Left lobe of liver (tissue), 2 donors: ENCODE measurements at places on chromosomes 2 and 18. TPM values are rescaled to one million over a fixed set of nuclear protein-coding genes. Genes with fewer than 3 reads are reported as not detected.
A peak's percentile ranks its signal among the peaks of the same experiment; 100 is the strongest.

DNA sequence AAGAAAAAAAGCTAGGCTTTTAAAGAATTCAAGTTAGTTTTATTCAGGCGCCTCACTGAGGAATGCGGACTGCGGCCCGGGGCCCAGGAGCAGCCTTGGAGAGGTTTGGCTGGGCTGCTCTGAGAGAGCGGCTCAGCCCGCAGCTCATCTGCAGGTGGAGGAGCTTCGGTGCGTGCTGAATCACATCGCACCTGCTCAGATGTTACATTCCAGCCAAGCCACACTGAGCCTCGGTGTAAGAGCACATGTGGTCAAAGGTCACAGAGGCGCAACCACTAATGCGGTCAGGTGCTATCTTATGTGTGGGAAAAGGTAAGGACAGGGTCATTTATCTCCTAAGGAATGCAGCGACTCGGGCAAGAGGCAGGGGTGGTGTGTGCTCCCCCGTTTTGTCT, 17.1 kb upstream of the CNDP1 start:
- peak; percentile 59 for DNase-seq

- DNase-seq: no peak
Measured at GRCh38 chr2:10608273-10608672, 81.5 kb downstream of the NOL10 start.

DNA sequence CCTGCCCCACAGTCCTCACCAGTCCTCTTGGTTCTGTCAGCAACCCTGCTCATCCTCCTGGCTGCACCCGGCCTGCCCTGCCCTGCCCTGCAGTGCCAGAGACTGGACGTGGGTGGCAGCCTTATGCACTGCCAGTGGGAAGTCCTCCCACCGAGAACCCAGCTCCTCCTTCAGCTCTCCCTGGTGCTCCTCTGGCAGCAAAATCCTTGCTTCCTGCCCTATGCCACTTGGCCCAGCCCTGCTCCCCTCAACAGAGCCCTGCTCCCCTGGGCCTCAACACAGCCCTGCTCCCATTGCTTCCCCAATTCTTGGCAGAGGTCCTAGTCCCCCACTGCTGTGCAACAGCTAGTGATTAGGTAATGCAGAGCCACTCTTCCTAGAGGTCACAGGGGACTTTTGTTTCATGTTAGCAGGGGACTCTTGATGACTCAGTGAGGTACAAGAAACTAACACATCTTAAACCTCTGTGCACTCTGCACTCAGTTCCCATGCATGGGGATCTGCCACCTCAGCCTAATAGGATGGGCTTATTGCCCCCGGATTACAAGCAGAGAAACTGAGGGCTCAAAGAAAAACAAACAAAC, 58.0 kb upstream of the EDAR start:
- no peak for DNase-seq

DNA sequence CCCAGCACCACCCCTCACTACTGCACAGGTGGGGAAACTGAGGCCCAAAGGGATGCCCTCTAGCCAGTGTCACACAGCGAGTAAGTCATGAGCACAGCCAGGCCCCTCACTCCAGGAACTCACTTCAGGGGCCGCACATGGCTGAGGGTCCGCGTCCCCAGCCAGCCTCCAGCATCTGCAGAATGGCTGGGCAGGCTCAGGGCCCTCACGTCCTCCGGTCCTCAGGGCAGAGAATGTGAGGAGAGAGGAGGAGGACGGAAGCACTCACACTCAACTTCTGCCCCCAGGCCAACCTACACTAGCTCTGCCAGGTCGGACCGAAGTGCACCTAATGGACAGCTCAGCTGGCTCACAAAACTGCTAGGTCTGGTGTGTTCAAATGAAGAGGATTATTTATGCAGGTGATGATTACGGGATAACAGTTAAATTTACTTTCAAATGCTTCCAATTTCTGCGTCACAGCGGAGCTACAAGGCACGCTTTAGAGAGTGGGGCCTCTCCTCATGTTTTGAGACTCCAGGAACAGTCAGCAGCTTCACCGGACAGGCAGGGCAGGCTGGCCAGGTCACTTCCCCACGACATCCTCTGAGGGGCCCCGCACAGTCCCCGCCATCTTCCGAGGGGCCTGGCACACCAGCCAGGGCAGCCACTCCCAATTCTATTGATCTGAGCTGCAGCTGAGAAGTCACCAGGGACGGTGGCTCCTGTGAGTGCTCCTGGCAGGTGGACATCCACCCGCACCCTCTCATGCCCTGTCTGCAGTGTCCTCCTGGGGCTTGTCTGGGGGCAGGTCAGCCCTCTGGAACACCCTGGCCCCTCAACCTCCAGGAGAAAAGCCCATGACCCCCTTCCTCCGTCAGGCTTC, 26.5 kb downstream of the KIF1A start:
- DNase-seq: peak; percentile 70

DNA sequence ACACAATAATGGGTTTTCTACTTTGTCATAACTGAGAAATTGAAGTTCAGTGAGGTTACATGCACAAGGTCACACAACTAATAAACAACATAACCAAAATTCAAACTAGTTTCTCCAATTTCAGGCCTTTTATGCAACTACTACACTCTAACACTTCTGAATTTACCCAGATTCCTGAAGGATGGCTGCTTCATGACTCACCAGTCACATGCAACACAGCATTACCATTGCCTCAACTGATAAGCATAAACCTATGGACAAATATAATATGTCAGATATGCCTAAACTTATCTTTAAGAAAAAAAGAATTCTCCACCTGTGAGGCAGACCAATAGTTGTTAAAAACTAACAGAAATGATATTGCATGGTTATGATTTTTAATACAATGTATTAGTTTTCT, 586.5 kb upstream of the SLC8A1 start:
- no peak for DNase-seq

GRCh38 chr2:48292393-48292792, 237.6 kb upstream of the STON1 start:
- no peak for DNase-seq

DNA sequence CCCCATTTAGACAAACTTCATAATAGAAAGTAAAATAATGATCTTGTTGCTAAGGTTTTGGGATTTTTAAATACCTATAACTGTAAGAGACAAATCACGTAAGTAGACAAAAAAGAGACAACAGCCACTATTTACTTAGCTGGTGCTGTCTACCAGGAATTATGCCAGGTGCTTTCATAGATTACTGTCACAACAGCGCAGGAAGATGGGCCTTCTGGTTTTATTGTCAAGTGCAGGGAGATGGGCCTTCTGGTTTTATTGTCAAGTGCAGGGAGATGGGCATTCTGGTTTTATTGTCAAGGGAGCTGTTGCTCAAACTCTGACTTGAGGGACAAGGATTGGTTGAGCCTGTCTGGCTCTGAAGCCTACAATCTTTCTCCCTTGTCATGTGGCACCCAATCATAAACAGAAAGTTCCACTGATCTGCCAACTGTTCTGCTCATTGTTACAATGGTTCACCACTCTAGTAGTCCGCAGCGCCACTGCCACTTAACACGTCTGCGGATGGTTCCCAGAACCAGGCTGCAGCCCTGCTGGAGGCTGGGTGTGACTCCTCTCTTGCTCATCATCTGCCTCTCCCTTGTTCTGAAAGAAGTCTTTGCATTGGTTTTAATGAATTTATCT, 95.0 kb downstream of the RNF144A start:
- no peak for DNase-seq

GRCh38 chr2:159226608-159227385, 59.7 kb downstream of the WDSUB1 start:
- DNase-seq: no peak

DNA sequence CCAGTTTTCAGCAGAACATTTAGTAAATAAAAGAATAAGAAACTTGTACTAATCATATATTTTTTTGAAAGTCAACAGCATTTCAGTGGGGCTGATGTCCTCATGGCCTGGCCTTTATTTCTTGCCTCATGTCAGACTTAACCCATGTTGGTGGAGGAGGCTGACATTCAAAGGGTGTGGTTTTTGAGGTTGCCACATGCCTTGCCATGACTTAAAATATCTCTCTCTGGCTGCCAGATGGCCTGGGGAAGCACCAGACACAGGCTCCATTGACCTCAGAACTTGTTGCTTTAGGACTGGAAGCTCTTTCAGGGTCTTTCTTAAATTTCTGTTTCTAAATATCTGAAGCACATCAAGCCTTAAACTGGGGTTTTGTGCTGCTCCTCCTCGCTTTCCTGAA, 32.5 kb upstream of the CD28 start:
- no peak for DNase-seq

SCN7A gene
- 0.73 TPM for total RNA-seq

OTOS gene
- not detected for total RNA-seq

FAM237A gene
- total RNA-seq: not detected
